ENCODE measurements at places on chromosomes 6 and 20.

DNA sequence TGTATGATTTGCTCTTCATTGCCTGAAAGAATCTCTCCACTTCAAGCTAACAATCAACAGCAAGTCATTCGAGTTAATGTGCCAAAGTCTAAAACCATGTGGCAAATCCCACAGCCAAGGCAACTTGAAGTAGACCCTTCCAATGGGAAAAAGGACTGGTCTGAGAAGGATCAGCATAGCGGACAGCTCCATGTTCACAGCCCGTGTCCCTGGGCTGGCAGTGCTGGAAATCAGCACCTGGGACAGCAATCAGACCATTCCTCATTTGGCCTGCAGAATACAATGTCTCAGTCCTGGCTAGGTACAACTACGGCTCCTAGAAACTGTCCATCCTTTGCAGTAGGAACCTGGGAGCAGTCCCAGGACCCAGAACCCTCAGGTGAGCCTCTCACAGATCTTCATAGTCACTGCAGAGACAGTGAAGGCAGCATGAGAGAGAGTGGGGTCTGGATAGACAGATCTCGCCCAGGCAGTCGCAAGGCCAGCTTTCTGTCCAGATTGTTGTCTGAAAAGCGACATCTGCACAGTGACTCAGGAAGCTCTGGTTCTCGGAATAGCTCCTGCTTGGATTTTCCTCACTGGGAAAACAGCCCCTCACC lies 1.1 kb downstream of the GJA10 start:
- no peak for DNase-seq

DNA sequence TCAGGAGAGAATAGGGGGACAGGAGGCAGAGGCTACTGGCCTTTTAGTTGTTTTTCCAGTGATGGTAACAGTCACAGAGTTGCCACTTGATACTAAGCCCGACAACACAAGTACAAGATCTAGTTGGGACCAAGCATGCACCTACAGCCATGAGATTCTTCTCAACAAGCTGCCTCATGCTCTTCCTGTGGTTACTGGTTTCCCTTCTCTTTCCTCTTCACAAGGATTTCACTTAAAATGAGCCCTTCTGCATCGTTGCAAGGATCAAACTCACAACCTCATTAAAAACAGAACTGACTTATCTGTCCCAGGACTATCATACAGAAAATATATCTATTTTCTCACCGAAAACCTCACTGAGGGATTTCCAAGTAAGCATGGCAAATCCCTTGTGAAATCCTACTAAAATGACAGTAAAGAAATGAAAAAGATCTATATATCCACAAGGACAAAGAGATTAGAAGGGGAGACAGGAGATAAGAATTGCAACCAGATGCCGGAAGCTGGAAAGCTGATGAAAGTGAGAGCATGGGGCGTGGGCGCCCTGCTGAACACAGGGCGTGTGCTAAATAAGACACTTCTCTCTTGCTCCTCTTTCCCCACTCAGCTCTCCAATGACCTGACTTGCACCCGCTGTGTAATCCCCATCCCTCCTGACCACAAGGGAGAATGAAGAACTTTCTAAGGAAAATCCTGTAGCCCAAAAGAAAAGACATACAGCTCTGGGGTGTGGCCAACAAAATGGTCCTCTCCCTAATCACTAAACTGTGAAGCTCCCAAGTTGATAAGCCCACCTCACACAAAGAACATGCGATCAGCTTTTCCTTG lies 13.4 kb downstream of the MTFR2 start:
- no peak for DNase-seq

DNA sequence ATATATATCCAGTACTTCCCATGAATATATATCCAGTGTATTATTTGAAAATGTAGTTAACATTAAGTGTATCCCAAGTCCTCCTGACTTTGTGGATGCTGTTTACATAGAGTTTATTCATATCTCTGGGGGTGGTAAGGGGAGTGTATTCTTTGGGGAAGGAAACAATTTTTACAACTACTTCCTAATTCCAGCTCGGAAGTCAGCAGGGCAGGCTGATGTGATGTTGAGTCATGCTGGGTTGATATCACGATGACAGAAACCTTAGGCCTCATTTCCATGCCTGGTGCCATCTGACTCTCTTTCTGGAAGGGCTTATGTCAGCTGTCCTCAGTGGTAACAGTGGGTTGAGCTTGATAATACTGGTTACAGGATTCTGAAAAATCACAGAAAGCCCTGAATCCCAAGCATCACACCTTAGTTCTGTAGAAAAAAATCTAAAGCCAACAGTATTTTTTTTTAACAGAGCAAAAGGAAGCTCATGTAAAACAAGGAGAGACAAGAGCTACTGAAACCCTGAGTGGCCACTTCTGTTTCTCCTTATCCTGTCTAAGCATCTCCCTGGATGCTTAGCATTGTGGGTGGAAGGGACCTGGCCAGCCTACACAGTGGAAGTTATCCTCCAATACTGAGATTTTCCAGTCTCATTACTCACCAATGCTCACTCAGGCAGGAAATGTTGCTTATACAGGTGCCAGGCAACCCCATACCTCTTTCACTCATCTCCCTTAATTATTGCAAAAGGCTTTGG lies 75.2 kb upstream of the IYD start:
- no peak for DNase-seq

DNA sequence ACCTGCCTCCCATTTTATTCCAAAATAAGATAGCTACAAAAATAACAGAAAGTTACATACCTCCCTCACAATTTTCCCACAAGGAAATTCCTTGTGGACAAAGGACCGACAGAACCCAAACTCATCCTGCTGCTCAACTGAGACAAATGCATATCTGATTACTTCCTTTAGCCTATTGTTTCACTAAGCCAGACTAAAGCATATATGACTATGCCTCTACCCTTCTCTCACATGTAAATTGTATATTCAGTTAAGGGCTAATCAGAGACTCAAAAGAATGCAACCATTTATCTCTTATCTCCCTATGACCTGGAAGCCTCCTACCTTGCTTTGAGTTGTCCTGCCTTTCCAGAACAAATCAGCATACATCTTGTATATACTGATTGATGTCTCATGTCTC lies 72.1 kb downstream of the MANEA start:
- DNase-seq, result no peak

- no peak for DNase-seq
These were observed 132.1 kb upstream of the CNR1 start for GRCh38 chr6:88298066-88298845.

Measured in stimulated activated CD4-positive, alpha-beta T cell treated with anti-CD3 and anti-CD28 coated beads, Interleukin-15, amount 100 ng/mL, for 1 hour (primary cell).